ENCODE measurements at places on chromosomes 2 and 18.

DNA sequence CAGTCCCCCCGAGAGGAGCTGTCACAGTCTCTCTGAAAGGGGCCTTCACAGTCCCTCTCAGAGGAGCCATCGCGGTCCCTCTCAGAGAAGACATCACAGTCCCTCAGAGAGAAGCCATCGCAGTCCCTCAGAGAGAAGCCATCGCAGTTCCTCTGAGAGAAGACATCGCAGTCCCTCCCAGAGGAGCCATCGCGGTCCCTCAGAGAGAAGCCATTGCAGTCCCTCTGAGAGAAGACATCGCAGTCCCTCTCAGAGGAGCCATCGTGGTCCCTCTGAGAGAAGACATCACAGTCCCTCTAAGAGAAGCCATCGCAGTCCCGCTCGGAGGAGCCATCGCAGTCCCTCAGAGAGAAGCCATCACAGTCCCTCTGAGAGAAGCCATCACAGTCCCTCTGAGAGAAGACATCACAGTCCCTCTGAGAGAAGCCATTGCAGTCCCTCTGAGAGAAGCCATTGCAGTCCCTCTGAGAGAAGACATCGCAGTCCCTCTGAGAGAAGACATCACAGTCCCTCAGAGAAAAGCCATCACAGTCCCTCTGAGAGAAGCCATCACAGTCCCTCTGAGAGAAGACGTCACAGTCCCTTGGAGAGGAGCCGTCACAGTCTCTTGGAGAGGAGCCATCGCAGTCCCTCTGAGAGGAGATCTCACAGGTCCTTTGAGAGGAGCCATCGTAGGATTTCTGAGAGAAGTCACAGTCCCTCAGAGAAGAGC lies 1.3 kb upstream of the ZNF512 start:
- peak overlapping the region; percentile 82 for H3K27ac ChIP-seq
- H3K4me1 ChIP-seq, result peaks cover 17% of the 10 kb centered on the region
- H3K36me3 ChIP-seq, result no peaks in the 10 kb centered on the region

DNA sequence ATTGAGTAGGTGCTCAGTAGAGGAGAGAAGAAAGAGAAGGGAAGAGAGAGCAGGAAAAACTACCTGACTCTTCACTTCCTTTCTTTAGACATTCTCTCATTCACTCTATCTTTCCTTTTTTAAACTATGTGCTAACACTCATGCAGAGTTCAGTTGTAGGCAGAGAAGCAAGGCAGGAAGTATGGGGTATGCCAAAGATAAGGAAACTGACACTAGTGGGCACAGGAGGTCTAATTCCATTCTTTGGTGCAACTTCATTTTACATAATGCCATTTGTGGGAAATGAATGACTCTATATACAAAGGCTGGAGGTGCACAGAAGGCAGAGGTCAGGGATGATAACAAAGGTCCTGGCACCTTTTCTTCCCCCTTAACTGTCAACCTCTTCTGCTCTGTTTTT lies 35.1 kb upstream of the ACVR1 start:
- no peaks in the 10 kb centered on the region for H3K36me3 ChIP-seq
- no peak overlapping the region for H3K27ac ChIP-seq
- no peak for DNase-seq
- H3K27me3 ChIP-seq, result no peaks in the 10 kb centered on the region

DNA sequence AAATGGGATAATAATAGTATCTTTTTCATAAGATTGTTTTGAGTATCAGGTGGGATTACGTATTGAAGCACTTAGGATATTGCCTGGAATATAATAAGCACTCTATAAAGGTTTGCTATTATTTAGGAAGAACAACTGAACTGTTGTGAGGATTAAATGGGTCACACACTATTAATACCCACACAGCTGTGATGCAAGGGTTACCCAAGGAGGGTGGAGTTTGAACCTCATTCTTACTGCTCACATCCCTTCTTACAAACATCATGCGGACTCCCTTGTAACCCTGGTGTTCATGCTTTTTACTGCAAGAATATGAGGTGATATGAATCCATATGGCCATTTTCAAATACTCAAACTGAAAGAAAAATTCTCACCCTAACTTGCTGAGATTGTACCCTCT lies 113.5 kb downstream of the KCTD1 start:
- H3K27me3 ChIP-seq, result no peaks in the 10 kb centered on the region
- H3K4me1 ChIP-seq, result no peaks in the 10 kb centered on the region

DNA sequence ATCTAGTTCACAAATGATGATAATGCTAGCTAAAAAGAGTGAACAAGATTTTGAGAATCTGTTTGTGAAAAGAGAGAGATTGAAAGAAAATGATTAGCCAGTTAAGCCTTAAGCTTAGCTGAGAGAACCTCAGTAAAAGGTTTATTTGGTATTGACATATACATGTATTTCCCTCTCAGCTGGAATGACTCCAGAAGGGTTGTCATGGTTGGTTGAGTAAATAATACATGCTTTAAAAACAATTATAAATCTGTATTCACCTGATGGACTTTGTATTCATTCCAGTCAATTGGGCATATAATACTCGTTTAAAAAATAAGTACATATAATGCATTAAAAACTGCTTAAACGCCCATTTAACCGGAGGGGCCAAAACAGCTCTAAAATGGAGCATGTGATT lies 181.4 kb downstream of the GRB14 start:
- H3K27ac ChIP-seq, result no peak overlapping the region
- no peaks in the 10 kb centered on the region for H3K27me3 ChIP-seq
- no peak overlapping the region for H3K4me3 ChIP-seq
- H3K4me1 ChIP-seq, result no peaks in the 10 kb centered on the region
- H3K36me3 ChIP-seq, result no peaks in the 10 kb centered on the region

DNA sequence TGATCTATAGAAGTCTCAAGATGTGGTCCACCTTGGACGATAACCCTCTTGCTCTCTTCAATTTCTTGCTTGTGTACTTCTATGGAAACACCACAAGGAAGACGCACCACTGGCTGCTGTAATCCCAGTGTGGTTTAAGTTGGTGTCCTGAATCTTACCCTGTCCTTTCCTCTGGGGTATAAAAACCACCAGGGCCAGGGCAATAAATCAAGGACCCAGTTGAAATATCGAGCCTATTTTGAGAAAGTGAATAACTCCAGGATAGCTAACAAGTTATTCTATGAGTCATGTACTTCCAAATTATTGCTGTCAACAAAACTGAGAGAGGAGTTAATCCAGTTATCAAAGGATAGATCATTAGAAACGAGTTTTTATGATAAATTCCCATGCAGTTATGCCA lies 137.0 kb downstream of the RND3 start:
- no peaks in the 10 kb centered on the region for H3K27me3 ChIP-seq
- H3K27ac ChIP-seq, result no peak overlapping the region
- no peaks in the 10 kb centered on the region for H3K36me3 ChIP-seq
- H3K4me3 ChIP-seq, result no peak overlapping the region

DNA sequence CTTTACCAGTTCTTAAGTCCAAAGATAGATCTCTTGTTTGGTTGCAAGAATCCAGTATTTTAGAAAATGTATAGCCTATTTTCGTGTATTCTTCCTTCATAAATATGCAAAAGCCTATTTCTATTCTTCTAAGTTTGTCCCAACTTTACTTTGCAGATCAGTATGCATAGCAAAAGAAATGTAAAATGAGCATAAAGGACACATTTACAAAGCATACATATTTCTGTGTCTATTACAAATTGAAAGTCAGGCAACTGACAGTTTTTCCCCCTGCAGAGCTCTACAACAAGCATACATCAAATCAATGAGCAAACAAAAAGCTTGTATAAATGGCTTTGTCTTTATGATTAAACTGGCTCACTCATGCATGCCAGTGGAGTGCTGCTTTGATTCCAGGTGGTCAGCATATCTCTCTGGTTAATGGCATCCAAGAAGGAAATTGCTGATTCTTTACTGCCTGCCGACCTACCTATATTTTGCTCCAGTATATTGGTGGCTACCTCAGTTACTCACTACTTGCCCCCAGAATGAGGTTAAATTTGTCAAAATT lies 10.0 kb upstream of the VPS54 start:
- no peak for DNase-seq
- no peaks in the 10 kb centered on the region for H3K27me3 ChIP-seq
- no peak overlapping the region for H3K27ac ChIP-seq
- H3K4me1 ChIP-seq, result peaks cover 10% of the 10 kb centered on the region

DNA sequence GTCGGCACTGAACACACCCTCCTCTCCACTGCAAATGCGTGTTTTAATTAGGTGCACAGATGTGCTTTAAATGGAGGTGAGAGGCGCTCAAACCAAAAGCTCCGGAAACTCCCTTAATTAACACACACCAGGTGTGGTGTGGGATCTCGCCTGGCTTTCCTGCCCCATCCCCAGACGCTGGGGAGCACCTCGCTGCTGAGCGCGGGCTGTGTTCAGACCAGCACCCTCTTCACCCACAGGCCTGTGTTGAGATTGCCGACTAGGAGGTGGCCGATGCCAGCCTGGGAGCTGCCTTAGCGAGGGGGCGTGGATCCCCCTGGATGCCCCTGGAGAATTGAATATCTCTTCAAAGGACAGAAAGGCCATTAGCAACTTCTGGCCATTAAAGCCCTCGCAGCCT lies 171.7 kb downstream of the MYT1L start:
- no peak for DNase-seq
- H3K4me3 ChIP-seq, result no peak overlapping the region
- H3K36me3 ChIP-seq, result no peaks in the 10 kb centered on the region
- H3K4me1 ChIP-seq, result no peaks in the 10 kb centered on the region
- H3K27me3 ChIP-seq, result no peaks in the 10 kb centered on the region

DNA sequence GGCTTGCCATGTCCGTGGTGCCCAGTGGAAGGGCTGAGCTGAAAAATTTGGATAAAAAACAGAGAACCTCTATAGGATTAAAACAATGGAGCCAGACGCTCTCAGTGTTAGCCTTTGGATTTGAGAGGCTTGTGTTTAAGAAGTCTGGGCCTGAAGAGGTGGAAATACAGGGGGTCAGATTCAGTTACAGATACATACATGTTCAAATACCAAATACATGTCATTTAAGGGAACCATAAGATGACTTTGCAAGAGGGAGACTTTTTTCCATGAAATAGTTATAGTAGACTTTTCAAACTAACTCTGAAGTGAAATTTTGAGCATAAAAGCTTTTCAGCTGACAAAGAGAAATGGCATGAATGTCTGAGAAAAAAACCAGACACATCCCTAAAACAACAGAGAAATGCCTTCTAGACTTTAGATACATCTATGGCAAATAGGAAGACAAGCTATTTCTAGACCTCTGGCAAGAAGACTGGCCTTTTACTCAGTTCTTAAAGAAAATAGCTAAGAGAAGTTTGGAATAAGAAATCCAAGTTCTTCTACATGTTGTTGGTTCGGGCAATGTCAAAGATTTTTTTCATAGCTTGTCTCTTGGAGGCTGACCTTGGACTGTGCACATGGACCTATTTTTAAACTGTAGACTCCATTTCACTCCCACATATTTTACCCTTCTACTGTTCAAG lies 112.9 kb downstream of the LTBP1 start:
- no peak overlapping the region for H3K4me3 ChIP-seq
- no peak for DNase-seq
- H3K4me1 ChIP-seq, result no peaks in the 10 kb centered on the region
- H3K27me3 ChIP-seq, result no peaks in the 10 kb centered on the region
- H3K36me3 ChIP-seq, result no peaks in the 10 kb centered on the region

GRCh38 chr2:233011702-233012131 lies 1.3 kb downstream of the NGEF start:
- H3K36me3 ChIP-seq, result no peaks in the 10 kb centered on the region
- no peak overlapping the region for H3K4me3 ChIP-seq
- H3K4me1 ChIP-seq, result no peaks in the 10 kb centered on the region
- DNase-seq, result no peak

DNA sequence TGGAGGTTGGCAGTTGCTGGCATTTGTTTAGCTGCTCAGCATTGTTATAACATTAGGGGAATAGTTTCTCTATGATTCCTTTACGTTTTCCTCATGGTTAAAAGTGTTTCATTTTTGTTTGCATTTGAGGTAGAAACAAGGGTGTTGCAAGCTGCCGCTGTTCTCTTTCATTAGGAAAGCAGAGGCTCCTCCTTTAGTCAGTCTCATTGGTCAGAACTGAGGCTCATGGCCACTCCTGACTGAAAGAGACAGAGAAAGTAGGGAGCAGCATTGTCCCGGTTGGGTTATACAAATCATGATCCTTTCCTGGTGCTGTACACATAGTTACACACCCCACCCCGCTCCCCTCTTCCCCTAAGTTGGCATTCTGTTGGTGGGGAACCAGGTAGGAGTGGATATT lies 59.8 kb upstream of the PTH2R start:
- H3K4me1 ChIP-seq, result no peaks in the 10 kb centered on the region
- no peaks in the 10 kb centered on the region for H3K27me3 ChIP-seq
- no peak overlapping the region for H3K4me3 ChIP-seq
- H3K27ac ChIP-seq, result no peak overlapping the region
- H3K36me3 ChIP-seq, result peaks cover 5% of the 10 kb centered on the region

GRCh38 chr2:60336442-60337141 lies 216.9 kb downstream of the BCL11A start:
- no peak overlapping the region for H3K4me3 ChIP-seq
- no peaks in the 10 kb centered on the region for H3K36me3 ChIP-seq
- no peak for DNase-seq
- peaks cover 8% of the 10 kb centered on the region for H3K4me1 ChIP-seq
- no peaks in the 10 kb centered on the region for H3K27me3 ChIP-seq
- no peak overlapping the region for H3K27ac ChIP-seq

GRCh38 chr2:173223871-173224270 lies 130.8 kb upstream of the CDCA7 start:
- no peak for DNase-seq
- H3K4me1 ChIP-seq, result peaks cover 3% of the 10 kb centered on the region
- no peak overlapping the region for H3K4me3 ChIP-seq
- no peak overlapping the region for H3K27ac ChIP-seq
- H3K27me3 ChIP-seq, result no peaks in the 10 kb centered on the region
- H3K36me3 ChIP-seq, result no peaks in the 10 kb centered on the region

- peak overlapping the region; percentile 54 for H3K27ac ChIP-seq
- peaks cover 89% of the 10 kb centered on the region for H3K36me3 ChIP-seq
- no peaks in the 10 kb centered on the region for H3K27me3 ChIP-seq
- no peak overlapping the region for H3K4me3 ChIP-seq
- DNase-seq, result no peak
Observed at GRCh38 chr2:46363535-46364170, 66.4 kb downstream of the EPAS1 start.

GRCh38 chr2:121283670-121284462 lies 1.1 kb downstream of the TFCP2L1 start:
- H3K27me3 ChIP-seq, result no peaks in the 10 kb centered on the region
- peaks cover 25% of the 10 kb centered on the region for H3K36me3 ChIP-seq
- H3K4me1 ChIP-seq, result no peaks in the 10 kb centered on the region

DNA sequence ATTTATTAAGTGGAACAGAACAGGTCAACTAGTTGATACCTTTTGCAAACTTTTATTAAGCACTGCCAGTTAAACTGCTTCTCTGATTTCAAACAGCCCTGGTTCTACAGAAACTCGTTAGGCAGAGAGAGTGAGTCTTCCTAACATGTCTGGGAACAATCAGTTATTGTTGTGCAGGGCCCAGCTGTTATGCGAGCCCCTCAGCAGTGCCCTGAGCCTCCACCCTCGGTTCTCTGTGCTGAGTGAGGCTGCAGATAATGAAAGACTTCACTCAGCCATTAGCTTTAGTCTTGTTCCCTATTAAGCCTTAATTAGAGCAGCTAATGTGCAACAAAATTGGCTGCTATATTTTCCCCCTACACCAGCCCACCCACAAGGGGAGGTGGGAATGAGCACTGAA lies 39.6 kb downstream of the KCTD18 start:
- peak overlapping the region; percentile 10 for H3K27ac ChIP-seq
- H3K4me3 ChIP-seq, result no peak overlapping the region
- DNase-seq, result no peak

All from esophagus squamous epithelium (tissue), 5 donors.